ENCODE measurements at places on chromosomes 1 and 21.
A peak's percentile ranks its signal among the peaks of the same experiment; 100 is the strongest.

GRCh38 chr1:184392779-184393522 lies 6.1 kb downstream of the C1orf21 start:
- DNase-seq = no peak

DNA sequence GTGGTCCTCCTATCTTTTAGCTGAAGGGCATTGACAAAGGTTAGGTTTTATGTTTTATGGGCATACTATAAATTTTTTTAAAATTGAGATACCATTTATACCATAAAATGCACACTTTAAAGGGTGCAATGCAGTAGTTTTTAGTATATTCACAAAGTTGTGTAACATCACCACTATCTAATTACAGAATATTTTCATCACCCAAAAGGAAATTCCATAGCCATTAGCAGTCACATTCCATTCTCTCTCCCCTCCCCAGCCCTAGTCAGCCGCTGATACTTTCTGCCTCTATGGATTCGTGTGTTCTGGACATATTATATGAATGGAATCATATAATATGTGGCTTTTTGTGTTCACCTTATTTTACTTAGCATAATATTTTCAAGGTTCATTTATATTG lies 135.8 kb upstream of the B3GALT2 start:
- DNase-seq = no peak

GRCh38 chr1:81317191-81317590 lies 483.5 kb upstream of the ADGRL2 start:
- no peak for DNase-seq

- DNase-seq = no peak
Measured at GRCh38 chr1:217230412-217230811, 400.5 kb downstream of the GPATCH2 start.

GRCh38 chr1:186456729-186457255 lies 4.1 kb downstream of the PDC start:
- no peak for DNase-seq

DNA sequence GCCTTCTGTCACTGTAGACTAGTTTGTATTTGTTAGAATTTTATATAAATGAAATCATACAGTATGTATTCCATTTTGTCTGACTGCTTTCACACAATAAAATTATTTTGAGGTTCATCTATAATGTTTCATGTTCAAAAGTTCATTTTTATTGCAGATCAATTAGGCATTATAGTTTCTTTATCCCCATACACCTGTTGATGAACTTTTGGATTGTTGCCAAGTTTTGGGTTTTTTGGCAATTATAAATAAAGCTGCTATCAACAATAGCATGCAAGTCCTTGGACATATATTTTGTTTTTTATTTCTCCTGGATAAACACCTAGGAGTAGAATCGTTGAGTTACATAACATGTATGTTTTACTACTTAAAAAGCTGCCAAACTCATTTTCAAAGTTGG lies 47.1 kb upstream of the FAM3B start:
- no peak for DNase-seq

DNA sequence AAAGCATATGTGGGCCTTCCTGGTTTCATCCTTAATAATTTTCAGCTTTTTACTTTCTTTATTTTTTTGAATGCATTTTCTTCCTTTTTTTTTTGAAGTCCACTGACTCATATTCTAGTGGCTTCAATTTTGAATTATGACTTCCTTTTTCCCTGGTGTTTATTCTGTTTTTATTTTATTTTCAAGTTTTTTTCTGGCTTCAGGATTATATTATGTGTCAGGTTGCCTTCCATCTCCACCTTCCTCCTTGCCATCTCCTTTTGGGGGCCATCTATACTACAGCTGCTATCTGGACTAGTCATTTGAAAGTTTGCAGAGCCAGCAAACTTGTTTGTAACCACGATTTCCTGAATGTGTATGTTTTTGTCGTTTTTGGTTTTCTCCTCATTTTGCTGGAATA lies 117.6 kb downstream of the LEPR start:
- DNase-seq = no peak

GRCh38 chr21:44720170-44720569 lies 8.8 kb upstream of the TSPEAR start:
- no peak for DNase-seq

DNA sequence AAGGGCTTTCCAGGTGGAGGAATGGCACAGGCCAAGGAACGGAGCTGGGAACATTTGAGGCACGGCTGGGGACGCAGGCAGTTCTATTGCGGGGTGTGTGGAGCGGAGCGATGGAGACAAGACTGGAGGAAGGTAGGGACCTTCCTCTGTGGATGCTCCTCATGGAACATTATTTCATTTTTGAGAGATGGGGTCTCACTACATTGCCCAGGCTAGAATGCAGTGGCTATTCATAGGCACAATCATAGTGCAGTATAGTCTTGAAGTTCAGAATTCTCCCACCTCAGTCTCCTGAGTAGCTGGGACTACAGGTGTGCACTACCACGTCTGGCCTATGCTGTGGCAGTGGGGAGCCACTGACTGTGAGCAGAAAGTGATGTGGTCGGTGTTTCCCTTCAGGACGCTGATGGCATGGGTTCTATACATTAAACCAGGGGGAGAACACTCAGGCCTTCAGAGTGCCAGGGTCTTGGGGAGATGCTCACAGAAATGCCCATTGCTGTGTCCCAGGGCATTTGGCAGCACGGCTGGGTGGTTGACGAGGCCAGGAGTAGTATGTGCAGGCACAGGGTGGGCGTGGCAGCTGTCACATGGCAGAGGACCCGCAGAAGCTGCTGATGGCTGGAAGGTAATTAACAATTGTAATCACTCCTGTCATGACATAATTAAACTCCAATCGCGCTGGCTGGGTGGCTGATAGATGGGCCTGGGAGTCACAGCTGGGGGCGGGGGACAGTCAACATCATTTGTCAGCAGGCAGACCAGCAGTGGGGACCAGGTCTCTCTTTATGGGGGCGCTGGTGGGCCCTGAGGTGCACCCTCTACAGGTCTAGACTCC lies 40.8 kb upstream of the ACOT11 start:
- no peak for DNase-seq

- DNase-seq = no peak
Measured at GRCh38 chr1:164625004-164625617, 66.1 kb downstream of the PBX1 start.

GRCh38 chr1:192521734-192522133 lies 53.8 kb upstream of the RGS1 start:
- DNase-seq = no peak

DNA sequence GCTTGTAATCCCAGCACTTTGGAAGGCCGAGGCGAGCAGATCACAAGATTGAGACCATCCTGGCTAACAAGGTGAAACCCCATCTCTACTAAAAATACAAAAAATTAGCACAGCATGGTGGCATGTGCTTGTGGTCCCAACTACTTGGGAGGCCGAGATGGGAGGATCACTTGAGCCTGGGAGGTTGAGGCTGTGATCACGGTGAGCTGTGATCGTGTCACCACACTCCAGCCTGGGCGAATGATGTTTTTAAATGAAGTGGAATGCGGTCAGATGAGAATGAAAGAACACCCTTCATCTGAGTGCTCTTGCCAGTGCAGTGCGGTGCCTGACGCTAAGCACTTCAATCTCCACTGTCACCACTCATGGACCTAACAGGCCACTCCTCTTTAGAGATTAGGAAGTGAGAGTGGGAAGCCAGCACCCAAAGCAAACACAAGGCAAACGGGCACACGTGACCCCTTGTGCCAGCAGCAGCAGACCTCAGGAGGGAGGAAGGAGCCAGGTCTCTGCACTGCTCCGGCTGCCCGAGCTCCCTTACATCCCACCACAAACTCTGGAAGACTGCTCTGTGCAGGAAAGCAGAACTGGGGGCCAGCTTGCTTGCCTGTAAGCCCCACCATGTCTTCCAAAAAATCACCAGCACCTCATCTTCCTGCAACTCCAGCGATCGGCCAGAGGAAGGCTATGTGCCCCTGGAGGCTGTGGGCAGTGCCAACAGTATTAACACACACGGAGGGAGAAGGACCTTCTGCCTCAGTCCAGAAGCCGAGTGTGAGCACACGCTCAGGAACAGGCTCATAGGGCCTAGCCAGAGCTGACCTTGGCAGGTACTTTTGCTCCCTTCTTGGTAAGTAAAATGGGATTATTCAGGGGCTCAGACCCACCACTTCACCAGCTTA lies 9.7 kb downstream of the CTNNBIP1 start:
- no peak for DNase-seq

GRCh38 chr1:36753451-36753850 lies 270.7 kb upstream of the CSF3R start:
- no peak for DNase-seq

- no peak for DNase-seq
Measured at GRCh38 chr21:29075706-29076466, 2.4 kb upstream of the CCT8 start.

- no peak for DNase-seq
Measured at GRCh38 chr1:183926983-183927382, 110.5 kb downstream of the COLGALT2 start.

DNA sequence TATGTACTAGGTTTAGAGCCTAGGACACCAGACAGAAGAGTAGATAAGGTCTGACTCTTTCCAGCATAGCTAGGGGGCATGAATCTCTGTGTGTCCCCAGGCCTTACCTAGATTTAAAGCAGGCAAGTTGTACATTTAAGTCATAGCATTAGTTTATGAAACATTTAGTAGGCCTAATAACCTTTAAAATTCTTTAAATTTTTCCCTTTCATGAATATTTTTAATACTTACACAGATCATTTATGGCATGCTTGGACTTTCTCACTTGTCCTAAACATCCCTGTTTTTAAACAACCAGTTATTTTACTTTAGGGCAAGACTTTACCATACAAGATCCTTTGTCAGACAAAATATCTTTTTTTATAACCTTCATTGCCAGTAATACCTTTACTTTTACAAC lies 258.4 kb upstream of the ZRANB2 start:
- DNase-seq = no peak

DNA sequence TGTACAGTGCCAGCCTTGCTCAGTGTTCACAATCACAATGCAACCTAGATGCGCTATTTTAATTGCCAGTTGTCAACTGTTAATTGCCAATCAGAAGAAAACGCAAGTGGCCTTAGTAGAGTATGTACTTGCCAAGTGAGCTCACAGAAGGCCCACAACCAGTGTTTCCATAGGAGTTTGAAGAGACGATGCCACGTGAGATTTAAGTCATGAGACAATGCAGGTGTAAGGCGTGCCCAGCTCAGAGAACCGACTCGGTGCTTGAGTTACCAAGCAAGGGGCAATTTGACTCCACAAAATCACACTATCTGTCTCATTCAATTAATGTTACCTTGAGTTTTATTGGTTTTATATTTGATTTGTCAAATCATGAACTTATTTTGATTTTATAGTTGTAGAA lies 65.6 kb downstream of the TEX35 start:
- no peak for DNase-seq

GRCh38 chr1:224399887-224400286 lies 34.7 kb downstream of the WDR26 start:
- DNase-seq = no peak

- no peak for DNase-seq
Measured at GRCh38 chr1:224629965-224630364, 13.8 kb downstream of the CNIH3 start.

GRCh38 chr21:19767546-19767945 lies 1230.7 kb upstream of the NCAM2 start:
- DNase-seq = no peak

GRCh38 chr1:208025031-208025430 lies 114.1 kb upstream of the CD34 start:
- no peak for DNase-seq

DNA sequence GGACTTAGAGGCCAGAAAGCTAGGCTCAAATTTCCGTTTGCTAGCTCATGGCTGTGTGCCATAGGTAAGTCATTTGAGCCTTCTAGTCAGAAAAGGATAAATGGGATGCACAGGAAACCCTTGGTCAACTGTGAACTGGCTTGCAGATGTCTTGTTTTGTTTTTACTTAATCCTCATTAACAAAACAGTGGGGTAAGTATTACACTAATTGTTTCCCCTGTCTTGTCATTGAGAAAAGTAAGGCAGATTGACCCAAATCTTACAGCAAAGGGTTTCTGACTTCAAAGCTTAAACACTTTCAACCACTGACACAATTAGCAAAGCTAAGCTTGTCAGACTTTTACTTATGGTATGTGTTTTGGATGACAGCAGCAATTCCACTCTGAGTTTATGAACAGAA lies 291.3 kb downstream of the NTNG1 start:
- no peak for DNase-seq

GRCh38 chr1:231850786-231851185 lies 224.2 kb downstream of the DISC1 start:
- no peak for DNase-seq

DNA sequence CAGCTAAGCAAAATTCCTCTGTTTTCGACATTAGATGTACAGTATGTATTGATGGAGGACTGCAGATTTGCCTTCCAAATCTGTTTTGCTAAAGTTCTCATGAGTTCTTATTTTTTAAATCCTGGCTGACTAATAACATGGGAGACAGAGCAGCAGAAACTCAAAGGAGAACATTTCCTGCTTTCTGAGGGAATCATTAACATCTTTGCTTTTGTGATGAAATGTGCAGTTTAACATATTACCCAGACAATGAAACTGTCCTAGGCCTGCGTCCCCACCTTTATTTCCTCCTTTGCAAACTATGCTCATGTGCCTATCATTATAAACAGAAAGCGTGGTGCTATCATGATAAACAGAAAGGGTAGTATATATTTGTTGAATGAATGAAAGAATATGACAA lies 149.9 kb downstream of the ZP4 start:
- DNase-seq = no peak

GRCh38 chr1:180988253-180988752 lies 34.4 kb downstream of the STX6 start:
- DNase-seq = no peak

GRCh38 chr1:244970236-244970743 lies 105.9 kb upstream of the HNRNPU start:
- DNase-seq = peak; percentile 48

DNA sequence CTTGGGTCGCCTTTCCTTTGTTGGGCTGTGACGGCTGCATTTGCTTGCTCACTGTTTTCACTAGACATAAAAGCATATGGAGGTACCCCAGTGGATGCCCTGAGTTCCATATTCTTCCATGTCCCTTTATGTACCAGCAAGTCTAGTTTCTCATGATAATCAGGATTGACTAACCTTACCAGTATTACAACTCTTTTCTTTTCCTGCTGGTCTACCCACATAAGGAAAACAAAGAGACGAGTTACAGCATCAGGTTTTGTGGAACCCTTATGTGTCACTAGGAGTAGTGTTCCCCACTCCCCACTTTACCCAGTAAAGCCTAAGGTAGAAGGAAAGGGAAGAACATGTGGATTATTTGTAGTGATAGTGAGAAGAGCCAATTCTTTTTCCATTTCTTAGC lies 16.4 kb upstream of the CENPF start:
- DNase-seq = no peak

All from stimulated activated CD8-positive, alpha-beta memory T cell treated with anti-CD3 and anti-CD28 coated beads, Interleukin-4, amount 100 ng/mL, for 1 hour (primary cell).